ENCODE measurements at places on chromosomes 7 and 10.

DNA sequence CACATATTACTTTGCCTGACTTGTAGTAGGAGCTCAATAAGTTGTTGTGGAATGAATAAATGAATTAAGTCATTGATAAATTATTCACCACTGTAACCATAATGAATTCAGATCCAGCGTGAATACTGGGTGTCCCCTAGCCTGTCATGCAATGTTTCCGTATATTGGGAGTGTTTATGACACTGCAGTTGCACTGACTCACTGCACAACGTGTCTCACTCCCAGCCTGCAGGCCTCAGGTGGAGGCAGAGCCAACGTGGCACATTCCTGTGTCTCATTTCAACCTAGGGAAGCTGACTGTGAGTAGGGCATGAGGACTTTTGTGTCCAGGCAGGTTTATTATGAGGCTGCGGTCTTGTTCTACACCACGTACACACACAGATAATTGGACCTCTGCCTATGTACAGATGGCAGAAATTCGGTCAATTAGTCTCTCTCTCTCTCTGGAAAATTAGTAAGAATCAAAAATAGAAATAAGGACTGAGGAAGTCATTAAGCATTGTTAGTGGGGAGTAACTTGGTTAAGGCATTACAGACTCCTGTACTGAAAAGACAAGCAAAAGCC is 299.1 kb upstream of the IGFBP3 start:
- peak; percentile 57 for DNase-seq

- DNase-seq = no peak
These were observed 30.0 kb downstream of the DNAJC12 start for GRCh38 chr10:67807855-67808456.

GRCh38 chr7:506921-507622 is 12.6 kb downstream of the PDGFA start:
- no peak for DNase-seq

- DNase-seq = no peak
These were observed 37.2 kb upstream of the GATA3 start for GRCh38 chr10:8017277-8017676.

DNA sequence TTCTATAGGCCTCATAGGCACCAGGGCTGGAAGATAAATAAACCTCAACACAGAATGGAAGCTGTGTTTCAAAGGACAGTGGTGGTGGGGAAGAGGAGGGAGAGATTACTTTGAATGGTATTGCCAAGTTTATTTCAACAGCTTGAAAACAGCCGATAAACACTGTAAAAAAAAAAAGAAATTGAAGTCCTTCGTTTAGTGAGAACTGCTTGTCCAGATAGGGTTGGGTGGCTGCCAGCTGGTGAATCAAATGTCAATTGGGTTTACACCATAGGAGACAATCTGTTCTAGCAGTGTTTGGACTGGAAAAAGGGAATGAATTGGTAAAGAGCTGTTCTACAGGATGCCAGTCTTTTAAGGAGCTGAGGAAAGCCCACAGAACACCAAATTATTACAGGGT is 254.8 kb downstream of the PHF14 start:
- DNase-seq = no peak
